ENCODE measurements at places on chromosomes 1 and 21.

DNA sequence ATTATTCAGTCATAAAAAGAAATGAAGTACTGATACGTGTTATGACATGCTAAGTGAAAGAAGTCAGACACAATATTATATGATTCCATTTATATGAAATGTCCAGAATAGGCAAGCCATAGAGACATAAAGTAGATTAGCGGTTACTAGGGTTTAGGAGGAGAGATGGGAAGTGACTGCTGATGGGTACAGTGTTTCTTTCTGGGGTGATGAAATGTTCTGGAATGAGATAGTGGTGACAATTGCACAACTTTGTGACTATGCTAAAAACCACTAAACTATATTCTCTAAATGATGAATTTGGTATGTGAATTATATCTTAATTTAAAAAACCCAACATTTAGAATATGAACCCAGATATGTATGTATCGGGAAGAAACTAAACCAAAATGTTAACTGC lies 27.6 kb downstream of the IPP start:
- DNase-seq, result no peak

DNA sequence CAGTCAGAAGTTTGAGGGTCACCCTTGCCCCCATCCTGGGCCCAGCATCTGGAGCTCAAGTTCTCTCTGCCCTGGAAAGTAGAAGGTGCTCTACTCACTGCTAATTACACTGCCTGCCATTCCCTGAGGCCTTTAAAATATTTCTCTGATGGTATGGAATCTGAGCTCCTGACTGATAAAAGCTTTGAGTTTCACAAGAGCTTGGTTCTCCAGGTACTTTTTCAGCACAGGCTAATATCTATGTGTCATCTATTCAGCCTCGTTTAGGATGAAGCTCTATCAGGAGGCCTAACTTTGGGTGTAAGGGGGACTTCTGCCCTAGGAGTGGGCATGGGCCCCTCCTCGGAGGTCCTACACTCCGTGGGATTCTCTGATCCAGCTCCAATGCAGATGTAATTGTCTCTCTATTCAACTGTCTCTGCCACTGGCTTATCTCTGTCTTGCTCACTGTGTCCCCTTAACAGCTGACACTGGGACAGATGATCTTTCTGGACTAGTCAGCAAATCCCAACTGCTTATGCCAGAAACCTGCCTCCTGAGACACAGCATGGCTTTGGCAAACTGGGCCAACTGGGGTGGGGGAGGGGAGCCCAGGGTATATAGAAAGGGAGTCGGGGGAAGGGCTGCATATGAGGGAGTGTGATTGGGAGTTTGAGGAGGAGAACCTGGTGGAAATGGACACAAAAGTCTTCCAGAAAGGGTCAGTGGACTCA lies 104.2 kb upstream of the GADD45A start:
- no peak for DNase-seq

GRCh38 chr1:247332623-247333361 lies 1.1 kb upstream of the ZNF496 start:
- DNase-seq, result no peak

GRCh38 chr1:107707111-107707510 lies 257.9 kb downstream of the VAV3 start:
- DNase-seq, result no peak

GRCh38 chr1:160544647-160545046 lies 21.6 kb upstream of the SLAMF6 start:
- no peak for DNase-seq

DNA sequence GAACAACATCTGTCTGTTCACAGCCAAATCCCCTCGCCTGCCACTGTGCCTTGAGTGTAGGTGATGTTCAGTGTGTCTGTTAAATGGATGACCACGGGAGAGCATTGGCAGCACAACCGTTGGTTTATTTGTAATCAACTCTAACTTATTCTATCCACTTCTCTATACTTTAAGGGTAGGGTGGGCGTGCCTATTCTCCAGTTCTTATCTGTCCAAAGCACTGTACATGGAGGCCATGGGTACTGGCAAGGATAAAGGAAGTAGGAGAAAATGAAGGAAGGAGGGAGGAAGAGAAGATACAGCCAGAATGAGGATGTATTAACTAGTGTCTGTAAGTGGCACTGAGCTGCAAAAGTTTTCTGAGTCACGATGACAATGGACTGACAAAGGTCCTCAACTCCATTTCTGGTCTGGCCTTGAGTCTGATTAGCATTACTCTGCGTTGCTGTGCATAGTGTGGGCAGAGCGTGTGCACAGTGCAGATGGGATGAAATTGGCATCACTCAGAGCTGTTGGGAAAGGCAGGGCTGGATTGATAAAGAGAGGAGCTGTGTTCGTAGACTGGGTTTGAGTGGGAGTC lies 7.1 kb downstream of the RHOU start:
- no peak for DNase-seq

GRCh38 chr1:222346955-222347354 lies 200.9 kb downstream of the HHIPL2 start:
- no peak for DNase-seq

GRCh38 chr1:197444755-197445154 lies 176.7 kb downstream of the CRB1 start:
- DNase-seq, result no peak

- no peak for DNase-seq
Measured at GRCh38 chr1:76279101-76279748, 204.7 kb downstream of the ST6GALNAC3 start.

- DNase-seq, result no peak
Measured at GRCh38 chr1:244945109-244945671, 80.8 kb upstream of the HNRNPU start.

DNA sequence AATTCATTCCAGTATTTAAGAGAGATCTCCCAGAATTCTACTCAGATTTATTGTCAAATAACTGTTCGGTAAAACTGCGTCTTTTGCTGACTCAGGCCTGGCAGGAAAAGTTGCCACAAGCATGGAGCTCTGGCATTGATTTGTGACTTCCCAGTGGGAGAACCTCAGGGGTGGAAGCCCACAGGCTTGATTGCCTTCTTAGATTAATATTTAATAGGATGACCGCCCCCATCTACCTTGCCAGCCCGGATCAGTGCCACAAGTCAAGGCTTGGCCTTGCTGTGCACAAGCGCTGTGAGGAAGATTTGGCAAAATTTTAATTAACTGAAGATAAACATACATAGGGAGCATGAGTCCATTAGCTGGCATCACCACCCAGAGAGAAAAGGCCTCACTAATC lies 93.5 kb downstream of the LRIG2 start:
- no peak for DNase-seq

DNA sequence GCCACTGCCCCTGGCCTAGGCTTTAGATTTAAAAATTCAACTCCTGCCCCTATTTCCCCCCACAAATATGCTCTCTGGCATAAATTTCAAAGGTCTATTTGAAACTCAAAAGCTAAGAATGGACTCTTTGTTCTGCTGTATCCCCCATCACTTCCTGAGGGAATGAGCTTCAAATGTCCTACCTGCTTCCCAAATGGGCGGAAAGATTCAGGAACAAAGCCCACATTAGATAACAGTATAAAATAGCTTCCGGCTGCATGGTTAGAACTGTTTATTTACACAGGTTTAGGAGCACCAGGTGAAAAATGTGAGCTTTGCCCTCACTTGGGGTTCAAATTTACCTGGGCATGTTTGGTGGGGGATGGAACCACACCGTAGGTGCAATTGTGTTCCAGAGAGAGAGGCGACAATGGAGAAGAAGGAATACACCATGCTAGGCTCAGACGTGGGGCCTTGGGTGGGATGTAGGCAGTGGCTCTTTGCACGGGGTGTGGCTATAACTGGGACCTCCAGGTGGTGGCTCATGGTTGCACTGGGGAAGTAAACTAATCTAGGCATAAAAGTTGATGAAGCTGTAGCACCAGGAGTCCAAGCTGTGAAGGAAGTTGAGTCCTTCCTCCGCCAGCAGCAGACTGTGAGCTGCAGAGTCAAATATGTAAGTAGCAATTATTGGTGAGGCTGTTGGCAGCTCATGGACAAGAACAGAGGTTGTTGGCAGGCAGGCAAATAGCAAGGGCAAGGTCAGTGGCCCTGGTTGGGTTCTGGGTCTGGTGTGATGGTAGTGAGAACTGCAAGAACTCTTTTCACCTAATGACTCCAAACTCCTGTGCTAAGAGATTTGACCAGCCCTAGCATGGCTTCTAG lies 41.5 kb upstream of the SRSF10 start:
- DNase-seq, result no peak

DNA sequence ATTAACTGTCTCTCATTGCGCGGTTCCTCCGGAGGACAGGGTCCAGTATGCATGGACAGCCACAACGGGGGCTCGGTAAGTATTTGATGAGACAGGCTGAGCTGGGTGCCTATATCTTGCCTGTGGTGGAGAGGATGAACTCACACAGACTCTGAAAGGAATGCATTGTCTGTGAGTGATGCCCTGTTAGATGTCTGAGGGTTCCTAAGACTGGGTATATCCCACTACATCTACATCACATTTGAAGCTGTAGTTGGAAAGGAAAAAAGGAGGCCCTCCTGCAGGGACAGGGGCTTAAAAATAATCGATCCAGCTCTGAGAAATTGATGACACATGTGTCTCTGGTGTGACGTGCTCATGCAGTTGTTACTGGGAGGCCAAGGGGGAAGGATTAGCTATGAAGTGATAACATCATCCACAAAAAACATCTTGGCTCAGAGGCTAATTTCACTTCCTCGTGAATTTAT lies 1.9 kb downstream of the ADARB1 start:
- no peak for DNase-seq

DNA sequence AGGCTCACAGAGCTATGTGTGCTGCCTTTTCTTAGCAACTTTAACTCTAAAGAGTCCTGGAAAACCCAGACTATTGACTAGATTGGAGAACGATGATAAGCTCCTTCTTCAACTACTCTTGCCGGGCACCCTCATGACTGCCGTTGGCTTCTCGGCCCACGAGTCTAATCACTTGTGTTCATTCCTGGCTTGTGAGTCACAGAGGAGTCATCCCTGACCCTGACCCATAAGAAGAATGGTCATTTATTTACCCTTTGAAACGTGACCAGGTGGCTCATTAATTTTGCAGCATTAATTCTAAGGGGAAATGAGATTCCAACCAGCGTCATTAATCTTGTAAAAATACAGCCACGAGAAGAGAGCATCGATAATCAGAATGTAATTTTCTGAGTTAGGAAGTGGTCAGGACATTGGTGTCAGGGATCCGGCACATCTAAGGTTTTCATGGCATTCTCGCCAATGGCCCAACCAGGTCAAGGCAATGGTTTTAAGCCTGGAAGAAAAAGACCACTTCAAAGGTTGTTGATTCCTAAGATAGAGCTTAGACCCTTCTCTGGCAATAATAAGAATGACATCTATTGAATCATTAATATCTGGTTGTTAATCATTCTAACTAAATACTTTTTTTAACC lies 183.6 kb upstream of the RUNX1 start:
- no peak for DNase-seq

DNA sequence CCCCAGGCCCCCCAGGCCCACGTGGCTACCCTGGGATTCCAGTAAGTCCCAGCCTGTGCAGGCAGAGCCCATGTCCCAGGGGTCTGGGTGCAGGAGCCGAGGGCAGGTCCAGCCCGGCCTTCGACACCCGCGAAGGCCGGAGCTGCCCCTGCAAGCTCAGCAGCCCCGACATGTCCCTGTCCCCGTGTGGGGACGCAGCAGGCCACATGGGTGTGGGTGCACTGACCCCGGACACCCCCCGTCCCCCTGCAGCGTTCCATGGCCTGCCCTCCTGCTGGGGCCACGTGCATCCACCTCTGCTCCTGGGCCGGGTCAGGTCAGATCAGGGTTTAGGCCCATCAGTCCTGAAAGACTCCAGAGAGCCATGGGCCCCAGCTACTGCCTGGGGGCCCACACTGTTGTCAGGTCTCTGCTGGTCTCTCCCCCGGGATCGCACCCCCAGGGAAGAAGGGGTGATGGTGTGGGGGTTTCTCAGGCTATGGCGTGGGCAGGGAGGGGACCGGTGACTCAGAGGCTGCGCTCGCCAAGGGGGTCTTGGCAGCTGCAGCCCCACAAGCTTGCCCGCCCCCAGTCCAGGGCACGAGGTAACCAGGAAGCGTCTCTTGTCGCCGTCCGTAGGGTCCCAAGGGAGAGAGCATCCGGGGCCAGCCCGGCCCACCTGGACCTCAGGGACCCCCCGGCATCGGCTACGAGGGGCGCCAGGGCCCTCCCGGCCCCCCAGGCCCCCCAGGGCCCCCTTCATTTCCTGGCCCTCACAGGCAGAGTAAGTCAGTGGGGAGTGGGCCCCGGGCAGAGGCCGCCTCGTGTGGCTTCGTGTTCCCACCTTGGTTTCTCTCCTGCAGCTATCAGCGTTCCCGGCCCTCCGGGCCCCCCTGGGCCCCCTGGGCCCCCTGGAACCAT lies 37.5 kb downstream of the SLC19A1 start:
- no peak for DNase-seq

GRCh38 chr21:44010429-44010828 lies 1.7 kb upstream of the TRAPPC10 start:
- no peak for DNase-seq

GRCh38 chr1:215883004-215883403 lies 315.9 kb downstream of the KCTD3 start:
- no peak for DNase-seq
